Amniotic stem cell (primary cell): ENCODE measurements at places on chromosomes 3 and 15.

GRCh38 chr3:30221619-30222018 is 384.8 kb upstream of the TGFBR2 start:
- no peak for DNase-seq

DNA sequence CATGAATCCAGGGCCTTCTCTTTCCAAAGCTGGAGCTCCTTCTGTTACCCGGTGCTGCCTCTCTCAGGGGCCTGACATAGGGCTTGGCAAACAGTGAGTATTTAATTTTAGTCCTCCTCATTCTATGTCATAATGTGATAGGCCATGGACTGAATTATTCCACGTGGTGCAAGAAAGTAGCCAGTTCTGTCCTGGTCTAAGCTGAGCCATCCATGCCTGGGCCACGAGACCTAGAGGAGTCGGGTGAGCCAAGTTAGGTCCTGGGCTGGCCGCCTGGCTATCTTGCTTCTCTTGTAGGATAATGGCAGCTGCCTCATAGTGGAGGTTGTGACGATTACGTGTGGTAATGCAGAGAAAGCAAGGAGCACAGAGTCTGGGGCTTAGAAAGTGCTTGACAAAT is 170.6 kb downstream of the FAM43A start:
- DNase-seq = no peak

DNA sequence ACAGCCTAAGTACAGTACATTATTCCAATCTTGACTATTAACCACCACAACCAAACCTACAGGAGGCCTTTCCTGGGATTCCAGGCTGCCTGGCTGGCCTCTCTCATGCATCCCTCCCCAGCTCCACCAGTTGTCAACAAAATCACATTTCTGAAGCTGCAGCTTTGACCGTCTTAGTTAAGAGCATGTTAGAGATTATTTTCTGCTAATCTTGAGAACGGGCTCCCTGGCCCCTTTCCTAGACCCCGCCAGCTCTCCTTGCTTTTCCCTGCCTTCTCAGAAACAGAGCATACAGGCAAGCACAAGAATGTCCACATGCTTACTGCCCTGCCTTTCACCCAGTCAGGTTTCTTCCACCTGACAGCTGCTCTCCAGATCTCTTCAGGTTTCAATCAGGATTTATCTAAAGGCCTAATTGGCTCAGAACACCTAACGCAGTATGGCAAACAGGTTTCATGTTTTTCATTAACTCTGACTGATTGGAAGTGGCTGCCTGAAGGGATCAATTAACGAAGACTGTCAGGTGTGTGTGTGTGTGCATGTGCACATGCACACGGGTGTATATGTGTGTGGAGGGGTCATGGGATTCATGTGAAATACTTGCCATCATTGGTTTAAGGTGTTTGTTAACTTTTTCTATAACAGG is 12.3 kb downstream of the KY start:
- no peak for DNase-seq

GRCh38 chr15:28919679-28920655 is 34.2 kb downstream of the APBA2 start:
- no peak for DNase-seq

DNA sequence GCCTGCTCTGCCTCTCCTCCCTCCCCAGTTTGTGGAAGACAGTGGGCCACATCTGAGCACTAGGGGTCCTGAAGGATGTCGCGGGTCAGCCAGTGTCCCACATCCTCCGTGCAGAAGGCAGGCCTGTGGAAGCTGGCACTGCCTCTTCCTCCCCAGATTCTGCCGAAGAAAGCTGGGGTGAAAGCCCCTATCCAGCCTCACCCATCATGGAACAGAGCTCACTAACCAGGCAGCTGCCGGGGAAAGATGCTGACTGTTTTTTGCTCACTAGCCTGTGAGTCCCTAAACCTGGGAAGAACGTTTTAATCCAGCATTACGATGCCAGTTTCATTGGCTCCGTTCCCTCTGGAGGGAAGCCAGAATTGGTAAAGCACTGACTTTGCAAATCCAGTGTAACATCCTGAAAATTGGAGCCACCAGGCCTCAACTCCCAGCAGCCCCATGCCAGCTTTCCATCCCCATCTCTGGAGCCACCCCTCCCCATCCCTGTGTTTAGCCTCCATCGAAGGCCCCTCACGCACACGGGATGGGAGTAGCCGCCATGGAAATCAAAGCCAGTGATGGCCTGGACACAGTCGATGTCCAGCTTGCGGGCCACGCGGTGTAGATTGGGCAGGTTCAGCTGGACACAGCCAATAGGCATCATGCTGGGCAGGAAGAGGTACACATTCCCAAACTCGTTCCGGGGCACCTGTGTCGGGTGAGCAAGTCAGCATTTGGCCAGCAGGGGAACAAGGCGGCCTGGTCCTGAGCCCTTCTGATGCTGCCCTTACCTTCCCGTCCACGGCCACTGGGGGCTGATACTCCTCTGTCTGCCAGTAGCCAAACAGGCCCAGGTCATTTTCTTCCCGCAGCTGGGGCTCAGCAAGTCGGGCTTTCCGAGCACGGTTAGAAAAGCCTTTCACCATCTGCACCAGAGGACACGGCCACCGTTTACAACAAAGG is 23.5 kb downstream of the TMEM43 start:
- DNase-seq = no peak

DNA sequence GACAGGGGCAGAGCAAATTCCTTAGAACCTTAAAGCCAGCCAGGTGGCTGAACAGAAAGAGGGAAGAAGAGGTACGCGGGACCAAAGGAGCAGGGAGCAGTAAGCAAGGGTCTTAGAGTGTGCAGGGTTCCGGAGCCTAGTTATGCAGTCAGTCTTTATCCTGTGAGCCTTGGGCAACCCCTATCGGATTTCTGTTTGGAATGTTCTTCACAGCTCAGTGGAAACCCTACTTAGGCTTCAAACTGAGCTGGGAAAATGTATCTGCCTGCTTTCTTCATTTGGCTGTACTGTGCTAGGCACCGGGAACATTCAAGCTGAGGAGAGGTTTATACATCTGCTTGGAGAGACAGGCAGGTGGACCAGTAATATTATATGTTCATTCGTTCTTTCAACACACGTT is 37.1 kb downstream of the PSMD6 start:
- no peak for DNase-seq

GRCh38 chr15:75646944-75647364 is 758 bp upstream of the SNX33 start:
- DNase-seq = no peak

- no peak for DNase-seq
Observed at GRCh38 chr3:114687151-114687550, 393.3 kb downstream of the TIGIT start.

DNA sequence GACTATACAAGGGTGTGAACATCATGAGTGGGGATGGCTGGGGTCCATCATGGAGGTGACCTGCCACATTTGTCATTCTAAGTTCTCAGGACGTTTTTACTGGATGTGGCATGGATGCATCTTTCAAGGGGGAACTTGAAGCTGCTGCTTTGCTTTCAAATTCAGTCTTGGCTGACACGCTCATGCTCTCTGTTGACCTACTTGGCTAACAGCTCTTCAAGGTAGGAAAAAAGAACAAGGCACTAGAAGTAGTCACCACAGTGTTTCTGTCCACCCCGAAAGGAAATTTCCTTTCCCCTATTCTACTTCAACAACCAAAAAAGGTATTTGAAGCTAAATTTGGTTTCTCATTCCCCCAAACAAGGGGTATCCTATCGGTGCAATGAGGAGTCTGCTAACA is 15.0 kb downstream of the STIMATE start:
- no peak for DNase-seq

DNA sequence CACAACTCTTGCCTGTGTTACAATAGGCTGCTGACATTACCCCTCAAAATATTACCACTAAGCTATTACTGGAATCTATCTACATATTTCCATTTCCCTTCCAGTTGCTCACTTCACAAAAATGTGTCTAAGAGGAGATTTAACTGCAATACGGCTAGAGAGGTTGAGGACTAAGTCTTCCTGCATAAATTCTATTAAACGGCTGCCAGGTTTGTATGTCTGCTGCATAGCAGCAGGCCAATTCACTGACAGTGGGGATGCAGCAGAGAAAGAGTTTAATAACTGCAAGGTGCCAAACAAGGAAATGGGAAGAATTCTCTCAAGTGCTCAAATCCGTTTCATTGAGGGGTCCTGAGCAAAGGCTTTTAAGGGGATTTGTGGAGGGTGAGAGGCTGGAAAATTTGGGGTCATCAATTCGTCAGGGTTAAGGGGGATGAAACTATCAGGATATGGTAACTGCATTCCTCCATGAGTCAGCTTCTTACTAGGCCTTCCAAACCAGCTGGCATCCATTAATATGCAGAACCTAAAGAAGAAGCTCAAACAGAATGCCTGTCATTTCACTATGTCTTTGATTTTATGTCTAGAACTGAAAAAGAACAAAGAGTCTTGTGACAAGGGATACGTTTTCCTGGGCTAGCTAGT is 675.6 kb downstream of the TBL1XR1 start:
- DNase-seq = no peak

DNA sequence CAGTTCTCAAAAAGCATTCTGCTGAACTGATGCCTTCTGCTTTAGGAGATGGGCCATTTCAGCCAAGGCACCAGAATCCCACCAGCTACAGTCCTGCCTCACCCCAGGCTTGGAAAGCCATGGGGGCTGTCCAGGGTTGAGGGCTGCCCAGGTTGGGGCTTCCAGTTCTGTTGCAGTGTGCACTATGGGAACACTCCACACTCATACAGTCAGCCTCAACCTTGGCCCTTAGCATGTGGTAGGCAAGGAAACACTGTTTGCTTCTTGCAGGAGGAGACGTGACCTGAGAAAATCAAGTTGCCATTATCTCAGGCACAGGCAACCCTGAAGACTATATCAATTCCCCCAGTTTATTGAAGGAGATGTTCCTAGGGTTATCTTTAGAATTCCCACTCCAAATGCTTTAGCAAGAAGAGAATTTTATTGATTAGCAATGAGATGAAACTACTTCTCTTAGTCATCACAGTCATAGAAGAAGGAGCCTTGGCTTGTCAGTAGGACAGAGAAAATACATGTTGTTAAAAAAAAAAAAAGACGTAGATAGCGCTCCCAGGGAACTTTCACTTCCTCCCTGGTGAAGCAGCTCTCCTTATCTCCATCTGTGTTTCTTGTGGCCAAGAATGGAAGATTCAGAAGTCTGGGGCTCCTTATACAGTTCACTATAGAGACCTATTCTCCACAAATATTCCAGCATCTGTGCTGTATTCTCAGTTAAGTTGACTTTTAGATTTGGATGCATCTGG is 38.3 kb upstream of the IL12A start:
- no peak for DNase-seq

DNA sequence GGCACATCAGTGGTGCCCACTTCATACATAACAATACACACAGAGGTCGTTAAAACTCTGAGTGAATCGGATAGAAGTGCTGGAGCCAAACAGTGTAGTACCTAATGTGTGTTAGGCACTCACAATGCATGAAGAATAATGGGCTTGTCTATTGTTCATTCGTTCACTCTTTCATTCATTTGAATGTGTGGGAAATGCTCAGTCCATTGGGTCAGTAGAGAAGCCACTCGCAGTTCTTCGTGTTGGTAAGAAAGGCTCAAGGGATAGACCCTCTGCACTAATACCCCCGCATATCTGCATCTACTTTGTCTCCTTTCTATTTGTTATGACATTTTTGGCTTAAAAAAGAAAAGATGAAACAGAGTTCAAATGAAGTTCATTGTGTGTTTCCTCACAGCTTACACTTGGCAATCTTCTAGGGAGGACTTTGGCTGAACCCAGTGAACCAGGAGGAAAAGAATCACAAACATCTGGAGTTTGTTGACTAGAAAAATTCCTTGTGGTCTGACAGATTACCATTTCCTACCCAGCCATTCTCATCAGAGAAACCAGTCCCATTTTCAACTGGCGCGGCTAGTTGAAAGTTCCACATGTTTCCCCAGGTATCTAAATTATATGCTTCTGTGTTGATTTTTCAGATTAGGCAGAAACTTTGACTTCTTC is 32.8 kb upstream of the MFSD1 start:
- DNase-seq = peak; percentile 84

- no peak for DNase-seq
Observed at GRCh38 chr3:6220447-6220846, 640.5 kb upstream of the GRM7 start.

GRCh38 chr3:107523539-107524325 is 970 bp downstream of the BBX start:
- no peak for DNase-seq

- no peak for DNase-seq
Observed at GRCh38 chr3:37519661-37520060, 342.0 kb upstream of the CTDSPL start.

- no peak for DNase-seq
Observed at GRCh38 chr3:14340960-14341708, 61.3 kb upstream of the SLC6A6 start.
